ENCODE measurements at places on chromosomes 5 and 9. TPM values are rescaled to one million over a fixed set of nuclear protein-coding genes. Genes with fewer than 3 reads are reported as not detected.
A peak's percentile ranks its signal among the peaks of the same experiment; 100 is the strongest.

Gene SCGB3A2
- not detected for total RNA-seq

DNA sequence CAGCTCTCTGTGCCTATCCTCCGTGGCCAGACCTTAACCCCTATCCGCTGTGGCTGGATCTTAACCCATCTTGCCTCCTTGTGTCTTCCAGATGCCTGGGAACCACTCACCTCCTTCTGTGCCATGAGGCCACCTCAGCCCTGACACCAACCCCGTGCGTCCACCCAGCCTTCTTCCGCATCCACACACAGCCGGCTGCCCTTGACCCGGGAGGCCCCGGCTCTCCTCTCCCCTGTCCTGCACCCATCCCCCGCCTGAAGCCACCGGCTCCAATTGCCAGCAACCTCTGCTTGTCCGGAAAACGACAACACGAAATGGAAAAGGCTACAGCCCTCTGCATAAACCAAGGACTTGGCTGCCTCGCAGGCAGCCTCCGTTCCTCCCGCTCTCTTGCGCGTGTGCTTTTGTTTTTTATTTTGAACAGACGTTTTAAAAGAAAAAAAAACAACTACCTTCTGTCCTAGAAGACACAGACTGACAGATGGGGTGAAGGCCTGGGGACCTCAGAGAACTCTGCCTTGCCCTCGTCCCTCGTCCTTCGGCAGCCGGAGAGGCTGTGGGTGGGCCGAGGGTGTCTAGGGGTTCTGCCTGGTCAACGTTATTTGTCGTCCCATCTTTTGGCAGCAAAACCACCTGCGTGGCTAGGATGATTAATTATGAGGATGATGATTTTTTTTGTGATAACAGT is 32.5 kb upstream of the HMCN2 start:
- no peak overlapping the region for H3K4me3 ChIP-seq
- H3K27me3 ChIP-seq: no peaks in the 10 kb centered on the region
- no peaks in the 10 kb centered on the region for H3K36me3 ChIP-seq
- H3K27ac ChIP-seq: no peak overlapping the region
- no peak for DNase-seq

Gene FRMD3
- 0.30 TPM for total RNA-seq

- peaks cover 36% of the 10 kb centered on the region for H3K4me1 ChIP-seq
- H3K36me3 ChIP-seq: no peaks in the 10 kb centered on the region
- H3K27me3 ChIP-seq: peaks cover 4% of the 10 kb centered on the region
- H3K4me3 ChIP-seq: no peak overlapping the region
- no peak for DNase-seq
Observed at GRCh38 chr5:100775533-100775855, 127.6 kb downstream of the ST8SIA4 start.

GRCh38 chr5:68468322-68468721 is 252.8 kb downstream of the PIK3R1 start:
- H3K4me3 ChIP-seq: no peak overlapping the region
- no peak for DNase-seq
- H3K4me1 ChIP-seq: no peaks in the 10 kb centered on the region
- H3K36me3 ChIP-seq: no peaks in the 10 kb centered on the region
- H3K27ac ChIP-seq: no peak overlapping the region
- H3K27me3 ChIP-seq: peaks cover 13% of the 10 kb centered on the region

Gene PTGER4
- 53.0 TPM for total RNA-seq

GRCh38 chr9:134325096-134325812 is 1.0 kb upstream of the RXRA start:
- peaks cover 34% of the 10 kb centered on the region for H3K27me3 ChIP-seq
- peak overlapping the region; percentile 73 for H3K4me3 ChIP-seq
- H3K36me3 ChIP-seq: no peaks in the 10 kb centered on the region
- peak; percentile 72 for DNase-seq

- no peaks in the 10 kb centered on the region for H3K4me1 ChIP-seq
- H3K4me3 ChIP-seq: no peak overlapping the region
- no peaks in the 10 kb centered on the region for H3K27me3 ChIP-seq
- no peak overlapping the region for H3K27ac ChIP-seq
Observed at GRCh38 chr5:29795096-29795652, 1398.3 kb upstream of the CDH6 start.

Gene LRRTM2
- total RNA-seq: 0.07 TPM

- no peak overlapping the region for H3K4me3 ChIP-seq
- H3K27me3 ChIP-seq: peaks cover 32% of the 10 kb centered on the region
- DNase-seq: no peak
- no peaks in the 10 kb centered on the region for H3K4me1 ChIP-seq
Observed at GRCh38 chr5:133758641-133759040, 146.3 kb upstream of the FSTL4 start.

Gene UBE2QL1
- 0.77 TPM for total RNA-seq

DNA sequence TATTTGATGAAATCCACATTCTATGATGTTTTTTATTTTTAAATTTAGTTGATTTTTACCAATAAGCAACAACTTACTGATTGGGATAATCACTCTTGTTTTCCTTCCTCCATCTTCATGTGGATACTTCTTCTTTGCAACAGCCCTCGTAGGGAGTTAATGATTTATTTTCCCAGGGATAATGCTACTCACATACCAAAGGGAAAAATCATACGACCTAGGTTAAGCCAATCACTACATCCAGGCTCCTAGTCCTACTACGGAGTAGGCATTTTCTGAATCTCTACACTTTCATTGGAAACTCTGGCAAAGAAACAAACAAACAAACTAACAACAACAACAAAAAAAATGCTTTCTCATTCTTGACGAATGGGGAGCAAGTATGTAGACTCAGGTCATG is 663.4 kb downstream of the PTPRD start:
- no peak overlapping the region for H3K4me3 ChIP-seq
- H3K36me3 ChIP-seq: no peaks in the 10 kb centered on the region
- H3K27me3 ChIP-seq: no peaks in the 10 kb centered on the region
- H3K27ac ChIP-seq: no peak overlapping the region

DNA sequence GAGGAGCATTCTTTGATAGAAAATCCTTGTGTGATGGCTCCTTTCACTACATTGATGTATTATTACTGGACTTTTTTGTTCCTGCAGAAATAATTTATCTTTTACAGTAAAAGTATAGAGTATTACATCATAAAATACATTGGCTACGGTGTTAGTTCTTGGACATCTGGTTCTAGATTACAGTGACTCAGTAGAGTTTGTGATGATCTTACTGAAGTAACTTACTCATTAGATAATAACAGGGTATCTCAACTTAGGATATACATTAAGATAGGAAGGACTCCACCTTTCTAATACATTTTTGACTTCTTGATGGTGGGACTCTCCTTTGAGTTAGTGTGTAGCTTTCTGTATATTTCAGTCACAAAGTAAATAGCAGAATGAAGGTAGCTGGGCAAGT is 59.1 kb downstream of the ZNF462 start:
- no peak for DNase-seq
- H3K4me1 ChIP-seq: no peaks in the 10 kb centered on the region
- no peak overlapping the region for H3K27ac ChIP-seq
- H3K36me3 ChIP-seq: no peaks in the 10 kb centered on the region

- H3K27ac ChIP-seq: no peak overlapping the region
- H3K4me1 ChIP-seq: no peaks in the 10 kb centered on the region
- no peaks in the 10 kb centered on the region for H3K36me3 ChIP-seq
- H3K4me3 ChIP-seq: no peak overlapping the region
- no peaks in the 10 kb centered on the region for H3K27me3 ChIP-seq
Observed at GRCh38 chr9:133839822-133840329, 101.7 kb upstream of the SARDH start.

GRCh38 chr9:94881023-94881422 is 154.5 kb downstream of the AOPEP start:
- no peaks in the 10 kb centered on the region for H3K27me3 ChIP-seq
- no peak overlapping the region for H3K4me3 ChIP-seq
- peaks cover 2% of the 10 kb centered on the region for H3K36me3 ChIP-seq
- DNase-seq: peak; percentile 50
- H3K27ac ChIP-seq: no peak overlapping the region

Gene CCDC192
- not detected for total RNA-seq

DNA sequence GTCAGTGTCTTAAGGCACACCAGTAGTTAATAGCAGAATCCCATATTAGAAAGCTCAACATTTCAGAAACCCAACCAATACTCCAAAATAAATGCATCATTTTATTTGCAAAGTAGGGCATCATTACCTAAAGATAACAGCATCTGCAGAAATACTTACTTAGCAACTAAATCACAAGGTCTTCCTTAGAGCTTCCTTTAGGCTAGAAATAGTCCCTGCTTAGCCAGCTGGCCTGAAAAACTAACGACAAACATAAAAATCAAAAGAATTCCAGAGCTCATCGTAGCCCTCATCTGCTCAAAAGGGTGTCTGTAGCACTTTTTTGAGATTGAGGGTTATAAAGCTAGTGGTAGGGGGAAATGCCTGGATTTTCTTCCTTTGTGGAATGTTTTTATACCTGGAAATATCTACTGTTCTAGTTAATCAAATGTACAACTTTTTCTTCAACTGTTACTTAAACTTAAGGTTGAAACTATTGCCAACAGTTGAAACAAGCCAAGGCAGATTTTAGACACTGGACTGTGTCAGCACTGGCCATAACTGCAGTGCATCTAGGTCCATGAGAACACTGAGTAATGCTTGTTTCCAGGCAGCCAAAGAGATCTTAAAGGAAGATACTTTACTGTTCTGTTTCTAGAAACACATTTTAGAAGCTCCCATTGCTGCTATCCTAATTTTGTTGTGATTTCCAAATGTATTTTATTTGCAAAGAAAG is 129.4 kb upstream of the RASA1 start:
- H3K4me3 ChIP-seq: no peak overlapping the region
- H3K27ac ChIP-seq: no peak overlapping the region
- H3K36me3 ChIP-seq: no peaks in the 10 kb centered on the region
- DNase-seq: no peak
- H3K27me3 ChIP-seq: peaks cover 12% of the 10 kb centered on the region

GRCh38 chr5:32443145-32443540 is 1.4 kb downstream of the ZFR start:
- peak overlapping the region; percentile 98 for H3K4me3 ChIP-seq
- peaks cover 29% of the 10 kb centered on the region for H3K4me1 ChIP-seq
- H3K36me3 ChIP-seq: peaks cover 17% of the 10 kb centered on the region
- peak overlapping the region; percentile 98 for H3K27ac ChIP-seq
- H3K27me3 ChIP-seq: peaks cover 10% of the 10 kb centered on the region
- DNase-seq: no peak

- H3K36me3 ChIP-seq: no peaks in the 10 kb centered on the region
- no peak for DNase-seq
- peaks cover 38% of the 10 kb centered on the region for H3K27me3 ChIP-seq
- peaks cover 2% of the 10 kb centered on the region for H3K4me1 ChIP-seq
Observed at GRCh38 chr9:137294681-137295237, 7.3 kb downstream of the NRARP start.

DNA sequence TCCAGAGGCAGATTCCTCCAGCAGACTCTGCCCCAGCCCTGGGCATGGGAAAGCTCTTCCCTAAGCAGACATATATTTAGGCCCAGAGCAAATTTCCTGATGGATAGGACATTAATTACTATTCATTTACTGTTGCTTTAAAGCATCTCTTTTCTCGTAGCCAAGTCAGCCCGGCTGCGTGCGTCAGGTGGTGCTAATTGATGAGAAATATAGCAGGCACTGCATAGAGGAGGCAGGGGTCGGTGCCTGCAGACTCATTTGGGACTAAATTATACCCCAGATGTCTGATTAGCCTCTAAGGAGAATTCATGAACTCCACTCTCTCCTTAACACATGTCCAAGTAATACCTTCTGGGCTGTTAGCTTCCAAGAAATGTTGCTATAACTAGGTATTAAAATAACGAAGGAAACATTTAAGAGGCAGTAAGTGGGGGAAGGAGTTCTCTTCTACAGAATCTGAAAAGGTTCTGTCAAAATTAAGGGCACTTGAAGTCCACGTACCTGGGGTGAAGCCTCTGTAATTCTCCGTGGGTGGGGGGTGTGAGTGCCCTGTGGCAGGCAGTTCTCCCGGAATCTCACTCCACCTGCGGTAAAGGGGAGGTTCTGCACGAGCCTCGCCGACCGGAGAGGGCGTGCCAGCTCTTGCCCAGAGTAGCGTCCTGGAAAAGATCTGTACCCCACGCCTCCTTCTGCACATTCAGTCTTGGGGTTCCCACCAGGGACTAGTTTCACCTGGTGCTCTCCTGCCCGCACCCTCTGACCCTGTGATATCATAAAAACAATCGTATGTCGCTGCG is 115.9 kb upstream of the FCN2 start:
- peaks cover 3% of the 10 kb centered on the region for H3K36me3 ChIP-seq
- H3K4me1 ChIP-seq: no peaks in the 10 kb centered on the region
- H3K27ac ChIP-seq: no peak overlapping the region
- DNase-seq: no peak
- H3K4me3 ChIP-seq: no peak overlapping the region

Gene CTNNAL1
- 17.8 TPM for total RNA-seq

DNA sequence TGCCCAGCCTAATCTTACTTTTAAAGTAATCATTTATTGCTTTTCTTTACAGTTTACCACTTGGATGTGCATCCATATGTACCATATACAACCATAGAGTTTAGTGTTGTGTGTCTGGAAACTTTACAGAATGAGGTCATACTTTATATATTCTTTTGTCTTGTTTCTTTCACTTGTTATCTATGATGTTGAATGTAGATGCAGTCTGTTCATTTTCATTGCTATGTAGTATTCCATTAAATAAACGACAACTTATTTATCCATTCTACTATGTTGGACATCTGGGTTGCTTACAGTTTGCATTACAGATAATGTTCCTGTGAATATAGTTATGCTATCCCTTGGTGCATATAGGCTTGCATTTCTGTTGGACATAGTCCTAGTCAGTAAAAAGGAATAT is 21.3 kb upstream of the SMIM15 start:
- DNase-seq: no peak
- no peak overlapping the region for H3K27ac ChIP-seq
- no peaks in the 10 kb centered on the region for H3K36me3 ChIP-seq

DNA sequence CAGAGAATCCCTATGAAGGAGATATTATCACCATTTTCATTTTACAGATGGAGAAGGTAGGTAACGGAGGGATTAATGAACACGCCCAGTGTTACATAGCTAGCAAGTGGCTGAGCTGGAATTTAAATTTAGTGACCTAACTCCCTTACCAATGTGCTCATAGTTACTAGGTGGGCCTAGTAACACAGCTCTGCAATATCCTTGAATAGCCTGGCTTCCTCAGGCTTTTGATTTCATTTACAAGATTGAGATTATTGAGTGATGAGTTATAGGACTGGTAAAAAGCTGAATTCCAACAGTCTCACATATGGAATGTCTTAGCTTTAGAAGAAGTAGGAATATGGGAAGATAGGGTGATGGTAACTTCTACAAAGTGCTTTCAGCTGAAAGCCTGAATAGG is 336.3 kb upstream of the KIF2A start:
- H3K27me3 ChIP-seq: no peaks in the 10 kb centered on the region

Gene CKMT2
- total RNA-seq: not detected

Gene SLC4A9
- not detected for total RNA-seq

GRCh38 chr9:126474206-126474765 is 139.4 kb upstream of the LMX1B start:
- no peaks in the 10 kb centered on the region for H3K36me3 ChIP-seq
- H3K27ac ChIP-seq: no peak overlapping the region
- peaks cover 34% of the 10 kb centered on the region for H3K4me1 ChIP-seq
- H3K27me3 ChIP-seq: peaks cover 49% of the 10 kb centered on the region
- no peak for DNase-seq
- H3K4me3 ChIP-seq: no peak overlapping the region
